ENCODE measurements at places on chromosomes 11 and 22.

GRCh38 chr11:70838198-70838597, 414.2 kb downstream of the SHANK2 start:
- no peak for DNase-seq

- no peak for DNase-seq
Measured at GRCh38 chr11:109388982-109389381, 33.0 kb upstream of the C11orf87 start.

DNA sequence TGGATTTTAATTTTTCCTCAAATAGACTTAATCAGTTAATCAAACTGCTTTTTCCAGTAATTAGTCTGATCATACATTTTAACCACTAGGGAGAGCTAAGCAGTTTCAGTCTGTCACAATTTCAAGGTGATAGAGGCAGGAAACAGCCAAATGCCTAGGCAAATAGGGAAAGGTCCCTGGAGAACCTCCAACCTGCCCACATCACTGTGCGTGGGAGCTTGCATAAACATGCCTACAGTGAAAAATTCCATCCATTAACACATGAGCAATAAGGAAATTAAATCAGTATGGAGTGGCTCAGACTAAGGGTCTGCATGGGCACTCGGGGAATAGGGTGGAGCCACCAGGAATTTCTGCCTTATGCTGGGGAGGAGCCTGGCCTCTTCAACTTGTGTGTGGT, 74.6 kb downstream of the AASDHPPT start:
- no peak for DNase-seq

DNA sequence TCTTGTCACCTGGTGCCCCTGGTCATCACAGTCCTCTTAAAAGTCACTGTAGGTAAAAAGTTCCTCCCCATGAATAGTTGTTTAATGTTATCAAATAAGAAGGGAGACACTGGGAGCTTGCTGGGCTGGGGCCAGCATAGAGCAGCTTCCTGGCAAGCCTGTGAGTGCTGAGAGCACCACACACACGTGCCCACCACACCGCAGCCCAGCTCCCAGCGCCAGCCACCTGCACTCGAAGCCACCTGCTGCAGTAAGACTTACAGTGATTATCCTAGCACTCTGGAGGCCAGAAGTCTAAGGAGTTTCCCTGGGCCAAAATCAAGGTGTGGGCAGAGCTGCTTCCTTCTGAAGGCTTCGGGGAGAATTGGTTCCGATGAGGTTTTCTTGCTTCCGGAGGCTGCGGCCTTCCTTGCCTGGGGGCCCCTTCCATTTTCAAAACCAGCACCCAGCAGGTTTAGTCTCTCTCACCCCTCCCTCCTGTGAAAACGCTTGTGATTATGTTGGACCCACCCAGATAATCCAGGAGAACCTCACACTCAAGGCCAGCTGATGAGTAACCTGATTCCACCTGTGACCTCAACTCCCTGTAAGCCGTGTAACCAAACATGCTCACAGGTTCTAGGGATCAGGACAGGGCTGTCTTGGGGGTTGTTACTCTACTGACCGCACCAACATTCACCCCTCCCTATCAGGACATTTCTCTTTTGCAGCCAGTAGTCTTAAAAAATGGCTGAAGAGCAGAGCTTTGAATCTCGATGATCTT, 687.2 kb downstream of the TBC1D22A start:
- no peak for DNase-seq

GRCh38 chr11:6570691-6571427, 32.6 kb downstream of the RRP8 start:
- DNase-seq = no peak
